ENCODE measurements at places on chromosomes 7 and 10. TPM values are rescaled to one million over a fixed set of nuclear protein-coding genes. Genes with fewer than 3 reads are reported as not detected.

AKR1C8 gene
- total RNA-seq: not detected

PIK3CG gene
- 4.4 TPM for total RNA-seq

SFTPD gene
- not detected for total RNA-seq

GRCh38 chr7:45495618-45496017 lies 78.5 kb upstream of the ADCY1 start:
- H3K36me3 ChIP-seq: no peaks in the 10 kb centered on the region
- DNase-seq: no peak
- H3K4me1 ChIP-seq: no peaks in the 10 kb centered on the region
- no peak overlapping the region for H3K4me3 ChIP-seq
- H3K27ac ChIP-seq: no peak overlapping the region

- H3K4me1 ChIP-seq: peaks cover 61% of the 10 kb centered on the region
- DNase-seq: no peak
- H3K27ac ChIP-seq: no peak overlapping the region
- H3K4me3 ChIP-seq: no peak overlapping the region
Measured at GRCh38 chr7:28155964-28156363, 24.6 kb downstream of the JAZF1 start.

GRCh38 chr10:31625566-31625965 lies 303.1 kb downstream of the ARHGAP12 start:
- H3K36me3 ChIP-seq: no peaks in the 10 kb centered on the region
- no peak overlapping the region for H3K27ac ChIP-seq
- no peak overlapping the region for H3K4me3 ChIP-seq
- no peaks in the 10 kb centered on the region for H3K27me3 ChIP-seq
- peaks cover 19% of the 10 kb centered on the region for H3K4me1 ChIP-seq

GRCh38 chr10:86613905-86614304 lies 40.4 kb upstream of the OPN4 start:
- DNase-seq: no peak
- no peaks in the 10 kb centered on the region for H3K36me3 ChIP-seq
- H3K27ac ChIP-seq: no peak overlapping the region
- no peaks in the 10 kb centered on the region for H3K4me1 ChIP-seq
- H3K27me3 ChIP-seq: no peaks in the 10 kb centered on the region
- no peak overlapping the region for H3K4me3 ChIP-seq

- no peak for DNase-seq
- H3K4me1 ChIP-seq: no peaks in the 10 kb centered on the region
- no peak overlapping the region for H3K4me3 ChIP-seq
- no peak overlapping the region for H3K27ac ChIP-seq
- no peaks in the 10 kb centered on the region for H3K36me3 ChIP-seq
Measured at GRCh38 chr7:128437426-128438332, 18.0 kb upstream of the HILPDA start.

Measured in vagina (tissue), 2 donors.